Activated naive CD4-positive, alpha-beta T cell treated with anti-CD3 and anti-CD28 coated beads, Interleukin-2, amount 50 U/mL, for 72 hours (primary cell): ENCODE measurements at places on chromosomes 2 and 18.

- no peak for DNase-seq
Measured at GRCh38 chr2:208638059-208638458, 231.5 kb downstream of the PTH2R start.

GRCh38 chr2:196170213-196170605 lies 1.2 kb downstream of the STK17B start:
- DNase-seq, result no peak

- no peak for DNase-seq
Measured at GRCh38 chr2:149915151-149915550, 327.6 kb upstream of the MMADHC start.

GRCh38 chr18:57759650-57760049 lies 43.5 kb downstream of the ATP8B1 start:
- no peak for DNase-seq

DNA sequence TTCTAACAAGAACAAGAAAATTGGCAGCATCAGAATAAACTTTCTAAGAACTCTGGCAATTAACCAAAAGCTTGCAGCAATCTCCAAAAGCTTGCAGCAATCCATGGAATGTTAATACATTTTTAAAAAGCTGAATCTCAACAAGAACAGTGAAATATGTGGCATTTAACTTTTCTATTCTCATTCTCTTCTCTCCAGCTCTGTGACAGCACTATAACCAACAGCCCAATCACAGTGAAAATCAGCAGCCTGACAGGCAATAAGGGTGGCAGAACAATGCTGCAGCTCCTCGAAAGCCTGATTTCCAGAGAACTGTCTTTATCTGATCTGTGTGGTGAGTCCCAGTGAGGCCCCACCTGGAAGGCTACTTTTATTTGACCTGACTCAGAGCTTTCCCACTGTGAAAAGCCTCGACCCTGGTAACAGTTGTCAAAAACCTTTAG lies 60.0 kb downstream of the TMEM131 start:
- no peak for DNase-seq

- no peak for DNase-seq
Measured at GRCh38 chr2:221477714-221478484, 94.2 kb downstream of the EPHA4 start.

DNA sequence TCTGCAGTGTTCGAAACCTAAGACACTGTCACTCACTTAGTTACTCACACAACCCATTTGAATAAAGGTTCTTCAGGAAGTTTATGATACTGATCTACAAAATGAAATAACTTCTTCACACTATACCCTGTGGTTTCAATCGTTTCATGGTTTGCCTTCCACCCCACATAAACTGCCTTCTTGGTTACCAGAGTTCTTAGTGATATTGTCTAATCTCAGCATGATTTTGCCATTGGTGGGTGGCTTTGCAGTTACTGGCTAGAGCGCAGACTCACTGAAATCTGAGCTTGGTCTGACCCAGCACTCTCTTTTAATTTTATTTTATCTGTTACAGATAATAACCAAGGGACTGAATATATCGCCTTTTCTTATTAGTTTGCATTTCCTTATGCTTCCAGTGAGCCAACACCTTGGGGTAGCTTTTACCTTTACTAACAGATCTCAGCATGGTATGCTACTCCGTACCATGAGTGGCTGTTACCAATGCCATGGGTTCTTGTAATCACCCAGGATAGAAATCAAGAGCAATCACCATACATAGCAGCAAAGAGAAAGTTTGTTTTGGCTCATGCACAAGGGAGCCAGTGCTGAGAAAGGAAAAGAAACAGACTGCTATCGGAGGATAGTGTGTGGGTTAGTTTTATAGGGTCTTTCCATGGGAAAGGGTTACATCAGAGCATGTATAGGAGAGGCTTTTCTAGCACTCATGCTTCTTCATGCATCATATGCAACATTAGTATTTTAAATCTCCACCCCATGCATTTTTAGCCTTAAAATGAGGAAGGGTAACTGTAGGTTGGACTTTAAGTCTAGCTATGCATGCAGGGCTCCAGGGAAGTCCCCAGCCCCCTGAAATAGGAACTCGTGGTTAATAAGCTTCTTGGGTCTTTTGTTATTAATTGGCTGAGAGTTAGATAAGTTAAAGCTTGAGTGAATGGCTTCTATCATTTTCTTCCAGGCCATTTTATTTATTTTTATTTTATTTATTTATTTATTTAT lies 33.3 kb downstream of the ANXA4 start:
- no peak for DNase-seq

DNA sequence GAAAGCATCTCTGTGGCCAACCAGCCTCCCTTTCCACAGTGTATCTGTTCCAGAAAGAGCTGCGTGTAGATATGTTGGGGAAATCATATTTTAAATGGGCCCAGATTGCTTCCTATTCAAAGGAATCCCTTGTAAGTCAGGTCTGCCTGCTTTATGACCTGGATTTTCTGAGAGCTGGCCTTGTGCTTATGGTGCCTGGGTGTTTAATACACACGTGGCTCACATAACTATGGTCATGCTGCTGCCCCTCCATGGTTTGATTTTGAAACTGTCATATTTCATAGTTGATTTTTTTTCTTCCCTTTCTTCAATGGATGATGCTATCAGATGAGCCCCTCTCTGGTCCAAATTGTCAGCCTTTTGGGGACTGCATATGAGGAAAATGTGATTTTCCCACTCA lies 111.5 kb upstream of the CNGA3 start:
- DNase-seq, result no peak
